ENCODE measurements at places on chromosomes 7 and 10.

GRCh38 chr7:132270517-132270916, 305.8 kb downstream of the PLXNA4 start:
- DNase-seq, result no peak

DNA sequence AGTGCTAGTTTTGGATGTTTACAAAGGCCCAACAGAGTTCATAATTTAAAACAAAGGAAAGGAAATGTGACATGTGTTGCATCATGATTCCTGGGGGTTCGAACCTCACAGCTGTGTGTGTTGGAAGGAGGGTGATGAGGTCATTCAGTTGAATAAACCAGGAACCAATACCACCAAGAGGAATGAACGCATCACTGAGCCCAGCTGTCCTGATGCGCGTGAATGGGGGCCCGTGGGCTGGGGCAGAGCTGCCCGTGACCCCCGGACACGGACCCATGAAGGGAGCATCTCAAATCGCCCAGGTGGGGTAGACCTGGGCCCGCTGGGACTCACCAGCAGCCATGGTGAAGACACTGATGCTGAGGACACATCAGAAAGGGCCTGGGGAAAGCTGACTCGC, 33.0 kb downstream of the BRI3 start:
- DNase-seq, result no peak

GRCh38 chr10:6350609-6351008, 147.9 kb downstream of the PFKFB3 start:
- DNase-seq, result no peak

GRCh38 chr7:67423065-67423464, 426.4 kb downstream of the TYW1 start:
- no peak for DNase-seq

DNA sequence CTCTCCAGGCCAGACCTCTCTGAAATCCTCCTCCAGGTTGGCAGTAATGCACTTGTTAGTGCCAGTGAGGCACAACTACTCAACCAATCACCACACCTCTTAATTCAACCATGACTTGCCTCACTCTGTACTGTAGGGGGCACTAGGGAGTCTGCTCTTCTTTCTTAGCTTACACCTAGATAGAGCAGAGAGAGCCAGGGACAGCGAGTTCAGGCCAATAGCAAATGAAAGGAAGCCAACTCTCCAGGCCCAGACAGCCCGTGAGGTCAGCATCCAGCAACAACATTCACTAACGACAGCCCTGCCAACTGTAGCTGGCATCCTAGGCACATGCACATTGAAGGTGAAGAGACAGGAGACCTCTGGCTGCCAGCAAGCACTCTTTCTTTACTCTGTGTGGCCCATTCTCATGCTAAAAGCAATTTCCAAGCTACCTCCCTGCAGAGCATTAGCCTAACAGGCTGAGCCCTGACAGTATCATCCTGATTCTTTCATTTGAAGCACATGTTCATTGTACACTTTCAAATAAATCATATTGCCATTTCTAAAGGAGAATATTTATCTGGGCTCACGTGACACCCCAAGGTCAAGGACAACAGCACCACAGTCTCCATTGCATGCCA, 136.3 kb downstream of the DPY19L1 start:
- no peak for DNase-seq

DNA sequence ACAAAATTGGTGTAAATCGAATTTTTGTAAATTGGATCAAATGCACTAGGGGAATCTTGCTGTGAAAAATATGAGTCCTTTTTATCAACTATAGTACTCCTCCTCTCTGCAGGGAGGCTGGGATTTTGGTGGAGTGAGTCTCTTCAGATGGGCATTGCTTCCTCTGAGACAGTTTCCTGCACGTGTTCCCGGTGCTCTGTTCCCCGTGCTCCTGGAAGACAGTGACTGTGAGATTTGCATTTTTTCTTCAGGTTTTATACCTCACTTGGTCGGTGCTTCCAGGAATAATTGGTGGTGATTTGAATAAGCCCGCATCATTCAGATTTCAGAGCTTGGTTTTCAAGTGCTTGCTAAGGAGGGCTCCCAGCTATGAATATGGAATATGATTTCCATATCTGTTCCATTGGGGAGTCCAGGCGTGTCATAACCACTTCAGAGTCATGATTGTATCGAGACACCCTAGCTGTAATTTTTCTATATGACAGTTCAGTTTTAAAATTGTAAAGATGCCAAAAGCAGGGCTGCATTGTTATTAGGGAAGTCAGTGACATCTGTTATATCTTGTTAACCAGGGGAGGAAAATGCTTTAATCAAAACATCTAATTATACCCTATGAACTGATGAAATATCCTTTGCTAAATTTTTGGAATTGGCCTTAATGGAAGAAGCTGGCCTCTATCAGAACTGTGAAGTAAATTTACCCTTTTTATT, 12.3 kb downstream of the AUTS2 start:
- no peak for DNase-seq

Data from EL (cell line).